Activated CD4-positive, CD25-positive, alpha-beta regulatory T cell (primary cell): ENCODE measurements at places on chromosomes 6 and 20.

DNA sequence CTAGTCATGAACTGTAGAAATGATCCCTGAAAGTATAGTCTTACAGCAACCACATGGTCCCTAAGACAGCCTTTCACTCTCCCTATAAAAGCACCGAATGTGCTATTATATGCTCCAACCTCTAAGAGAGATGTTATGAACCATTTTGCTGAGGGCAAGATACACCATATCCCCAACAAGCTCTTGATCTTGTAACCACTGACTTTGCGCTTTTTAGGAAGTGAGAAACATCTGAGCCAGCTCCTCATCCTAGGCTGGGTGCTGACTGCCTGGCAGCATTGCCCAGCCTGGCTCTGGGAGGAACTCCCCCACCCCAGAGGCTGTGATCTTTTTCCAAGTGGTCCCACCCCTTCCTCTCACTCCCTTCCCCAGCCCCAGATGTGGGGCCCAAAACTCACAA, 3.1 kb upstream of the EMILIN3 start:
- DNase-seq: no peak

DNA sequence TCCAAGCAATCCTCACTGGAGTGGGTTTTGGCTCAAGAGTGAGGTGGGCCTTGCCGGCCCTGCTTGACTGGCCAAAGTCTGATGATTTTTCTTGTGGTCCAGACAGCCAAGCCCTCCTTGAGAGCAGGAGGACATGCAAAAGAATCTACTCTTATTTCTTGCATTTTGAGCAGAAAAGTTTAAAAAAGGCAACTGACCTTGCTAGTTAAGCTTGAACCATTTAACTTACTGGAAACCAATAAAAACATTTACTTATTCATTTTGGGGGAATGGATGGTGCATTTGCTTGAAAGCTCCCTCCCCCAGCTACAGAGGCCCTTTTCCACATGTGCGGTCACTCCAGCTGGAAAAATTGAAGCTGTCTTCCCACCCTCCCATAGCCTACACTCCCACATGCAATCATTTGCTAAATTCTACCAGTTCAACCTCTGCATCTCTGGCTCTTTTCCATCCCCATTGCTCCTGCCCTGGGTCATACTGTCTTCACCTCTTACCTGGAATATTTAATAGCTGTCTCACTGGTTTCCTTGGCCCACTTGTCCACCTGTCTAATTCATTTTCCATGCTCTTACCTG, 527.9 kb downstream of the DHX35 start:
- DNase-seq: no peak

DNA sequence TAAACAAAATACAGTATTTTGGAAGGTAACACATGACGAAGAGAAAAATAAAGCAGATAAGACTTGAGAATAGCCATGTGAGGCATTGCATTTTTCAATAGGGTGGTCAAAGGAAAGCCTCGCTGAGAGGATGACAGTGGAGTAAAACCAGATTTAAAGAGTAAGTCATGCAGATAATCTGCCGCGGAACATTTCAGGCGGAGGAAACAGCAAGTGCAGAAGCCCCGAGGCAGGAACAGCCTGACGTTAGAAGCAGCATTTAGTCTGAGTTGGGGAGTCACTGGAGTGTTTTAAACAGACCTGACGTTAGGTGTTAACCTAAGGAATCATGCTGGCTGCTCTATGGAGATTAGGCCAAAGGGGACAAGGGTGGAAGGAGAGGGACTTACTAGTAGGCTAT, 65.0 kb upstream of the VSTM2L start:
- DNase-seq: no peak

- DNase-seq: no peak
Measured at GRCh38 chr6:33455051-33455450, 675 bp downstream of the ZBTB9 start.

GRCh38 chr6:87832025-87832825, 130.2 kb upstream of the AKIRIN2 start:
- no peak for DNase-seq

- no peak for DNase-seq
Measured at GRCh38 chr20:64119681-64120341, 12.4 kb upstream of the NPBWR2 start.

GRCh38 chr6:78436335-78436734, 431.0 kb upstream of the IRAK1BP1 start:
- DNase-seq: no peak

DNA sequence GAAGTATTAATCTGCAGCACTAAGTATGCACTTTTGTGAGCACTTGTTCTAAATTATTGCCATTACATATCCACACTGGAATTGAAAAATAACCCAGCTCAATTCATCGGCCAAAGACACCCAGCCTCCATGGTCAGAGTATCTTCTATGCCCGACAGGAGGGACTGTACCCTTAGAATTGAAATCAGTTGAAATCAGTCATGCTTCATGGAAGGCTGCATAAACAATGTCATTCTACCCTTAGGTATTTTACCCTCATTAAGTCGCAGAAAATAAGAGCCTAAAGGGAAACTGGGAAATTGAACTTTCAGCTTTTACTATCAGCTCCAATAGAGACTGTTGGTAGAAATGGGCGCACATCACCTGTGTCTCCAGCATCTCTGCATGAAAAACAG, 2.9 kb upstream of the RAMACL start:
- no peak for DNase-seq

DNA sequence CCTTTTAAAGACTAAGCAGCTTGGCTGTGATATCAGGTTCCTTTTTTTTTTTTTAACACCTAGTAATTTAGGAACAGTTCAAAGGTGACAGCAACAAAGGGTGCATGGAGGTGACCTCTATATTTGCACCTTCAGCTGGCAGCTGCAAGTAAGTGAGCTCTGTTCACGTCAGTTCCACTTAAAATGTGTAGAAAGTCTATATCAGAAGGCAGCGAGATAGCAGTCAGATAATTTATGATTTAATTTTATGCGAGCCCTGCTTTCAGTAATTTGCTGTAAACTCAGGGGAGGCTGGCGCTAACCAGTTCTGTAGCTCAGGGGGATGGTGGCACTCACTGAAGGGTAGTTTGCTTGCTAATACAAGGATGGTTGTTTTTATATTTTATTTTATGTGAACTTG, 602.8 kb upstream of the MMS22L start:
- no peak for DNase-seq

DNA sequence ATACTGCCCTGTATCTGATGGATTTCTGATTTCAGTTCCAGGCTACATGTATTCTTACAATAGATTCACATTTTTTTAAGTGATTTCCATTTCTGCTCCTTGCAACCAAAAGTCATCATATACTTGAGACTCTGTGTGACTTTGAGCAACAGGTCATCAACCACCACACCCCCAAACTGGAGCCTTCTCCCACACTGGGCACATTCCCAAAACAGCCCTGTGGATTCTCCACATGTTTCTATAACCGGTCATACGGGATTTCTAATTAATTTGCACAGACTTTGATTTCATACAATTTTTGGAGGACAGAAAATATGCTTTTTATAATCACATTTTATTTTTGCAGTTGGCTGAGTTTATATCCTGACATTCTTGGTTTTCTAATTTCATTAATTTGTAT, 317.2 kb upstream of the ID4 start:
- DNase-seq: no peak

GRCh38 chr6:147023581-147023980, 180.6 kb upstream of the STXBP5 start:
- no peak for DNase-seq

DNA sequence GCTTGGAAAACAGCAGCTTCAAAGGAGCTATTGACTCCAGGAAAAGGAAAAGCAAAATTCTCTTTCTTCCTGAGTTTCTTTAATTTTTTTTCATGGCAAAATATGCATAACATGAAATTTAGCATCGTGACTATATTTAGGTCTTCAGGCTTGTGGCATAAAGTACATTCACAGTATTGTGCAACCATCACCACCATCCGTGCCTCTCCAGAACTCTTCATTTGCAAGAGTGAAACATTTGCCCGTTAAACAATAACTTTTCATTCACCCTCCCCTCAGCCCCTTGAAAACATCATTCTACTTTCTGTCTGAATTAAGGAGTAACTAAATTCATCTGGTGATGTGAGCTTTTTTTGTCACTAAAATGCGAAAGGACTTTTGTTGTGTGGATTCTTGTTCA, 251.7 kb downstream of the PHACTR1 start:
- DNase-seq: no peak

DNA sequence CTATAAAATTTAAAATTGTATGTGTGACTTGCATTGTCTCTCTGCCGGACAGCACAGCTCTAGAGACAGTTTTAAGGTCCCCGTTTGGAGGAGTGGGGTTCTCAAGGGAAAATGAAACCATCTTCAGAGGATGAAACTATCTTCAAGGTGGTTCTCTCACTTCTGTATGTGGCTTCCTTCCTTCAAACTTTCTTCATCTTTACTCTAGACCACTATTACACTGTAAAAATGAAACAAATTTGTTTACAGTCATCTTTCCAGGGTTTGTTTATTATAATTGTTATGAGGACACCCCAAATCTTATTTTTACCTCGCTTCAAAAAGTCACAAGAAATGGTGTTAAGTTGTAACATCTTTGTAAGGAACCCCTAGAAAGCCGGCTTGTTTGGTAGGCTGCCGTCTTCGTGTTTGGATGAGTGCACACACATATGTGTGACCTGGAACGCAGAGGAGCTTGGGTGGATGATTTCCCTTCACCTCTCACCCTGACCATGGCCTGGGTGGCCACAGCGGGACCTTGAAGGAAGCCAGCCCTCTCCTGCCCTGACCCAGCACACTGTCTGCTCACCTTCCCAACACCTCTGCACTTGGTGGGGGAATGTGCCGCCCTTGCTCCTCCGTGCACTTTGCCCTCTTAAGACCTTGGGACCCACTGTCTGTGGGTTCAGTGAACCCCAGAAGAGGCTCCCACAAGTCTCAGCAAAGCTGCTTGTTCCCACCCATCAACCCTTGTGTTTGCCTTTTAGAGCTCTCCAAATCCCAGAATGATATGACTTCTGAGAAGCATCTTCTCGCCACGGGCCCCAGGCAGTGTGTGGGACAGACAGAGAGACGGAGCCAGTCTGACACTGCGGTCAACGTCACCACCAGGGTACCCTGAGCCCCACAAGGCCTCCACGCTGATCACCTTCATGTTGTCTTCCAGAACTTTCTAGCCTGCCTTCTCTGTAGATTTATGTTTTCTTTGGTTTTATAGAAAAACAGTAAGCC, 67.8 kb downstream of the SYTL3 start:
- no peak for DNase-seq

GRCh38 chr6:25749837-25750236, 4.7 kb upstream of the SLC17A4 start:
- DNase-seq: no peak

DNA sequence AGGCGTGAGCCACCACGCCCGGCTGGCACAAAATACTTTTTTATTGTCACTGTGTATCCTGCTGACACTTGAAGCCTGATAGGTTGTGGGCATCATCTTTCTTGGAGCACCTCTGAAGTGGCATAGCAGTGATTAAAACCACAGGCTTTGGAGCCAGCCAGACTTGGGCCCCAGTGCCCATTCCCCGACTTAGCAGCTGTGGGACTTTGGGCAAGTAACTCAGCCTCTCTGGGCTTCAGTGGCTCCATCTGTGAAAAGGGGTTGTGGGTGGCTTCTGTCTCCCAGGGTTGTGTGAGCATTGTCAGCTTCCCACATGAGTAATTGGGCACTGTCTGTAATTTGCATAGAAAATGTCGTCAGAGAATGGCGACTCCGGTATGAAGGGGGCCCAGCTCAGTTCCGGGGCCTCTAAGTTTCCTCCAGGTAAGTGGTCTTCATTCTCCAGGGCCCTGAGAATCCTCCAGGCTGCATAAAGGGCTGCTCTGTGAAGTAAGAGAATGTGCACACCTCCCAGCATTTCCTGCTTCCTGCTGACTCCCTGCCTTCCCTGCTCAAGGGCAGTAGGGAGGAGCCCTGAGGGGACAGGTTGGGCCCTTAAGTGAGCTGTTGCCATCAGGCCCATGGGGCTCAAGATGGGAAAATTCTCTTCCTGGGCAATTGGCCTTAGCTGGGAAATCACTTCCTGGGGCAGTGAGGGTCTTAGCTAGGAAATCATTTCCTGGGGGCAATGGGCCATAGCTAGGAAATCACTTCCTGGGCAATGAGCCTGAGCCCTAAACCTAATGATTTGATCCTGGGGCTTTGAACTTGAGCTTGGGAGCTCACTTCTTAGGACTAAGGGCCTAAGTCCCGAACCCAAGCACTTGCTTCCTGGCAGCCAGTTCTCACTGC, 27.2 kb downstream of the ARHGAP40 start:
- DNase-seq: no peak

DNA sequence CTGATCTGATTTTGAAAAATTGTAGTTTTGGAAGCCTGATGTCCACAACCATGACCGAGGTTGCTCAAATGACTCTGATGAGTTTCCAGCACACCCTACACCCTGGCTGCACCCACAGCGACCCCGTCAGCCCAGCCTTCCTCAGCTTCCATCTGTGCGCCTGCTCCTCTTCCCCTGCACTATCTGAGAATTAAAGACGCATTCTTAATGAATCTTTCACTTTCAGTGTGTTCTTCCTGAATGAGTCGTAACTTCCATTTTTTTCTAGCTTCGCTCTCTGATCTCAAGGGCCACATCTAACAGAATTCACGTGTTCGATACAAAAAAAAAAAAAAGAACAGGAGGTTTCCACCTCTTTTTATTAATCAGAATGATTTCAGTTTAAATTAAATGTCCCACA, 21.3 kb upstream of the RREB1 start:
- no peak for DNase-seq

DNA sequence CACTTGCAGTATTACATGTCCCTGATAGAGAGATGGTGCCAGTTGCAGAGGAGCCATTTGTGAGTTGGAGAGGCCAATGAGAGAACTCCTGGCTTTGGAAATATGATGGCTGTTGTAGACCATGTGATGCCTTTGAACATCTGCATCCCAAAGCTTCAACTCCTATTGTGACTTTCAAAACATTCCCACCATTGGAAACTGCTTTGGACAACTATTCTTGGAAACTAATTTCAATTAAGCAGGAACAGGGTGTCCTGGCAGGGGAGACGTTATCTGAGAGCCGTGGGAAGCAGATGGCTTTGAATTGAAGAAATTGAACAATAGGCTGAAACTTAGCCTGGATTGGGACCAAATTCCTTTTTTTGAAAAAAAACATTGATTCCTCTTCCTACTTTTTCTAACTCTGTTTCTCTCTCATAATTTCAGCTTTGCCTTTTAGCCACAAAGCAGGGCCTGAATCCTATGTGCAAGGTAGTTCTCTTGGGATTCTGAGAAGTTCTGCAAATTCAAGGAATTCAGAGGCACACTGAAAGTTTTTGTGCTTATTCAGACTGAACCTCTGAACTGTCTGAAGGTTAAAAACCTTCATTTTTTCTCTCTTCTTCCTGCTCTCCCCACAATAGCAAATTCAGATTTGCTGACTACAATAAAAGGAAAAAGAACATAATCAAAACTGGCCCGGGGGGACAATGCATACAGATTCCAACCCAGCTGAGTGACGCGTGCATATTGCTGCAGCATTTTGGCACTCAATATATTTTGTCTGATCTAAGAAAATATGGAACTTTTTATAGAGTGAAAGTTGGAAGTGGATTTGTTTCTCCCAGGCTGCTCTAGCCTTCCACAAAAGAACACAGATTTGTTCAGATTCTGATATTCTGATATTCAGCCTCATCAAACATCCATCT, 720.4 kb upstream of the CHD6 start:
- no peak for DNase-seq
